Type B pancreatic cell (in vitro differentiated cells): ENCODE measurements at places on chromosomes 6 and 20. TPM values are rescaled to one million over a fixed set of nuclear protein-coding genes. Genes with fewer than 3 reads are reported as not detected.

The SLC26A8 gene
- 0.19 TPM in 1 of 2 replicates, not detected in the other for total RNA-seq

The PRSS16 gene
- 10.5 and 28.9 TPM in 2 replicates for total RNA-seq

The KHDC1L gene
- 0.75 TPM in 1 of 2 replicates, not detected in the other for total RNA-seq

The CST7 gene
- not detected in 2 replicates for total RNA-seq

The OPRM1 gene
- not detected in 2 replicates for total RNA-seq

DNA sequence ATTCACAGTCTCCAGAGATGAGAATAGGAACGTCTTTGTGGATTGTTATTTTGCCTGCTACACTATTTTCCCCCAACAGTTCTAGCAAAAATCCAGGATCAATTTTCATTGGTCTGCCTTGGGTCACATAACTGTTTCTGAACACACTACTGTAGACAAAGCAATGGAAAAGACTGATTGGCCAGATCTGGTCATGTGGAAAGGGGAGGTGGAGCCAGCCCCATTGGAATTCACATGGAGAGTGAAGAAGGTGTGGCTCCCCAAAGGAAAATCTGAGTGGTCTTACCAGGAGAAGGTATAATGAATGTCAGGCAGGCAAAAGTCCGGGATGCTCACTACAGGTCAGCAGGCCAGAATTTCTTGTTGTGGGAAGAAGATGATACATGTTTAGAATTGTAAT lies 9.5 kb upstream of the TP53RK start:
- no peaks in the 10 kb centered on the region for H3K36me3 ChIP-seq
- no peak overlapping the region for H3K4me3 ChIP-seq
- peaks cover 5% of the 10 kb centered on the region for H3K27me3 ChIP-seq
- H3K27ac ChIP-seq: no peak overlapping the region
- DNase-seq: no peak

DNA sequence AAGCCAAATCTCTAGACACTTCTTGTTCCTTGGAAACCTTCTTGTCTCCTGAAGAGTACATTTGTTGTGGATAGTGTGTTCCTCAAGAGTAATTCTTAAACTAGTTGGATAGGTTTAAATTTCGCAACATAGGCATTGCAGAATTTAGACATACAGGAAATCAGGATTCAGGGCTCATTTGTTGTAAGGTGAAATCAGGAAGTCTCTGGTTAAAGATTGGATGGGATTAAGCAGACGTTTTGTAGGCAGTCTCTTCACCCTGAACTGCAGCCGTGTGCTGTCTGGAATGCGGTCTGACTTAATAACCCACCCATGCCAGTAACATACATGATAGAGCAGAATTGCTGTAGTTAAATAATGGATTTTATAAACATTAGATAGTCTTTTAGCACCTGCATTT lies 21.7 kb downstream of the HIVEP1 start:
- H3K4me3 ChIP-seq: peak overlapping the region; percentile 15
- no peaks in the 10 kb centered on the region for H3K27me3 ChIP-seq
- H3K27ac ChIP-seq: peak overlapping the region; percentile 54
- peaks cover 40% of the 10 kb centered on the region for H3K36me3 ChIP-seq
- no peak for DNase-seq
- peaks cover 26% of the 10 kb centered on the region for H3K4me1 ChIP-seq

- H3K27me3 ChIP-seq: no peaks in the 10 kb centered on the region
- H3K27ac ChIP-seq: no peak overlapping the region
- no peak overlapping the region for H3K4me3 ChIP-seq
- DNase-seq: no peak
Observed at GRCh38 chr6:61809004-61809595, 476.9 kb downstream of the KHDRBS2 start.

GRCh38 chr20:52047811-52048764 lies 143.5 kb downstream of the ZFP64 start:
- peak overlapping the region; percentile 37 for H3K4me3 ChIP-seq
- no peak for DNase-seq
- peaks cover 16% of the 10 kb centered on the region for H3K4me1 ChIP-seq
- no peak overlapping the region for H3K27ac ChIP-seq
- no peaks in the 10 kb centered on the region for H3K36me3 ChIP-seq

DNA sequence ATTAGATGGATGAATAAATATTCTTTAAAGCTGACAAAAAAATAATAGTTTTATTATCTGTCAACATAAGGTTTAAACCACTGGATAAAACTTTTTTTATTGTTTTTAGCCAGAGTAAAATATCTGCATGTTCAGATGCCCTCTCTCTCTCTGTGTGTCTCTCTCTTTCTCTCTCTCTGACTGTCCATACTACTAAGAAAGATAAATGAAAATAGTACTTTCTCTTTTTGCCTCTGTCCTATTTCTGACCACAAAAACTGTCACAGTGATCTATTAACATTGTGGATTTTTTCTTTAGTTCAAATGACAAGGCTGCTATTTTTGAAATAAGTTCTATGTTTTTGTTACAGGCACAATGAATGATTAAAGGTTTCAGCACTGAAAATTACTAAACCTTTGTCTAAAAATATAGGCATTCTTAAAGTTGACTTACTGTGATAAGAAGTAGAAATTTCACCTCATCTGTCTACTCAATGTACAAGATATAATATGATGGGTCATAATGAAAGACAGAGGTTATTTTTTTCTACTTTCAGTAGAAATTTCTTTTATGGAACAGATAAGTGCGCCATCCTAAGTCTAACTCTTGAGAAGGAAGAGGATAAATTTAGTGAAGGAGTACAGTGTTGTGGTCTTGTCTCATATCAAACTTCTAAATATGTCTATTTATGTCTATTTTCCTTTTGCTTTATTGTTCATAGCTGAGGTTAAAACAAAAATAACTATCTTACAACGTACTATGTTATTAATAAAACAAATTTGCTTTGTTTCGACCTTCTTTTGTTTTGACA lies 341.9 kb upstream of the EYS start:
- DNase-seq: no peak
- H3K4me1 ChIP-seq: no peaks in the 10 kb centered on the region
- H3K27ac ChIP-seq: no peak overlapping the region
- no peak overlapping the region for H3K4me3 ChIP-seq
- H3K36me3 ChIP-seq: no peaks in the 10 kb centered on the region

GRCh38 chr6:167703781-167704180 lies 122.9 kb upstream of the AFDN start:
- no peak overlapping the region for H3K4me3 ChIP-seq
- no peak overlapping the region for H3K27ac ChIP-seq
- no peaks in the 10 kb centered on the region for H3K36me3 ChIP-seq
- peak; percentile 63 for DNase-seq

DNA sequence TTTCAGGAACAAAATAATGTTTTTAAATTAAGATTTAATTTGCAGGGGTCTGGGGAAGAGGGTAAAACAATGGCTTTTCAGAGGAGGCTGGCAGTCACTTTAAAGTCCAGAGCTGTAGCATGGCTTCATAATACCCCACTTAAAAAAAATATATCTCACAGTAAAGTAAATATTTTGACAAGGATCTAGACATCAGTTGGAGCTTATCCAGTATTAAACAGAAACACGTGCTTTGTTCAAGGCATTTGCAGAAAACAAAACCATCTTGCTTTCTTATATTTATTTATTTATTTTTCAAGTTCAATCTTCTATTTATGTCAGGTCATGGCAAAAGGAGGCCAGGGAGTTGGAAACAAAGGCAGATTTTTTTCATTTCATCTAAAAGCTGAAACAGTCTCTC lies 53.3 kb upstream of the PRL start:
- H3K27me3 ChIP-seq: no peaks in the 10 kb centered on the region
- no peak overlapping the region for H3K27ac ChIP-seq
- H3K36me3 ChIP-seq: peaks cover 5% of the 10 kb centered on the region
- H3K4me3 ChIP-seq: no peak overlapping the region
- peaks cover 43% of the 10 kb centered on the region for H3K4me1 ChIP-seq
- DNase-seq: no peak

- H3K4me3 ChIP-seq: no peak overlapping the region
- no peaks in the 10 kb centered on the region for H3K27me3 ChIP-seq
Observed at GRCh38 chr20:50412069-50412468, 98.1 kb upstream of the PTPN1 start.

DNA sequence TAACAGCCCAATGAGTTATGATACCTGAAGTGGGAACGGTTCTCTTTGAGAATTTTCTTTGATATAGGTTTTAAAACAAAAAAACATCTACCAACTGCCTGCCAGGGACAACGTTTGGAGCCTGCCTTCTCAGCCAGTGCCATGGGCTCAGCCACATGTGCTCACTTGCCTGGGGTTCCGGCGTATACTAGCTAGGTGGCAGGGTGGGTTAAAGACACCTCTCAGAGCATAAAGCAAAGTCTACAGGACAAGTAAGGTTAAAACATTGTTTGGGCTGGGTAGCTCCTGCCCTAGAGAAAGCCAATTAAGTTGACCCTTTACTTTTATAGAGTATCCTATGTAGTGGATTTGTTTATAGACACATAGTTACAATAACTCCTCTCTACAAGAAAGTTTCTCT lies 38.0 kb upstream of the SCGN start:
- H3K4me1 ChIP-seq: no peaks in the 10 kb centered on the region
- H3K27me3 ChIP-seq: no peaks in the 10 kb centered on the region
- H3K36me3 ChIP-seq: no peaks in the 10 kb centered on the region
- H3K4me3 ChIP-seq: no peak overlapping the region

DNA sequence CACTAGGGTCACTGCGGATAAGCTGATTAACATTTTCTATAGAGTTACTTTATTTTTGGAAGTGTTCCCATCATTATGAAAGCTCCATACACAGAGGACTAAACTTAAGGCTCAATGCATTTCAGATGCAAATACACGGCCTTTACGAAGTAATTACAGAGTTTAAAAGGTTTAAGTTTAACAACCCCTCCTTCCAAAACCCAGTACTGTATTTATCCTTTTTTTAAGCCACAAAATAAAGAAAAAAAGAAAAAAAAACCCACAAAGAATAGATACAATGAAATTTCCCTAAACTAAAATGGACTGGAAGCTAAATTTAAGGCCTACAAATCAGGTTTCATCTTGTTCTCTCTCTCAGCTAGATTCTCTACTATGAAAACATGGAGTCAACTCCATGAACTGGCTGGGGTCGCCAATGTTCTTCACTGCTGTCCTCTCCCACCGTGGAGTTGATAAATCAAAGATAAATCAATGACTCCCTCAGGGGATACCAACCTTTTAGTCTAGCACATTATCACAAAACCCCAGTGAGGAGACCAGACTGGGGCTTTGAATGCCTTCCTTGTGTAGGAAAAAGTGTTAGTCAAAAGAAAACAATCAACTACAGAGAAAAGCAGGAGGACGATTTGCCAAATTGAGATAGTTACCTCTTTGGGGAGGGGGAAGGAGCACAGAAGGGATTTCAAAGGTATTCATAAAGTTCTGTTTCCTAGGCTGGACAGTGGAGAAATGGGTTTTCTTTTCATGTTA lies 52.5 kb downstream of the TNFRSF21 start:
- H3K27ac ChIP-seq: no peak overlapping the region
- H3K36me3 ChIP-seq: peaks cover 40% of the 10 kb centered on the region
- no peak overlapping the region for H3K4me3 ChIP-seq
- no peak for DNase-seq
- H3K27me3 ChIP-seq: no peaks in the 10 kb centered on the region

GRCh38 chr6:14585689-14586088 lies 468.1 kb downstream of the CD83 start:
- no peak overlapping the region for H3K4me3 ChIP-seq
- no peak for DNase-seq
- H3K36me3 ChIP-seq: no peaks in the 10 kb centered on the region
- peaks cover 13% of the 10 kb centered on the region for H3K4me1 ChIP-seq

DNA sequence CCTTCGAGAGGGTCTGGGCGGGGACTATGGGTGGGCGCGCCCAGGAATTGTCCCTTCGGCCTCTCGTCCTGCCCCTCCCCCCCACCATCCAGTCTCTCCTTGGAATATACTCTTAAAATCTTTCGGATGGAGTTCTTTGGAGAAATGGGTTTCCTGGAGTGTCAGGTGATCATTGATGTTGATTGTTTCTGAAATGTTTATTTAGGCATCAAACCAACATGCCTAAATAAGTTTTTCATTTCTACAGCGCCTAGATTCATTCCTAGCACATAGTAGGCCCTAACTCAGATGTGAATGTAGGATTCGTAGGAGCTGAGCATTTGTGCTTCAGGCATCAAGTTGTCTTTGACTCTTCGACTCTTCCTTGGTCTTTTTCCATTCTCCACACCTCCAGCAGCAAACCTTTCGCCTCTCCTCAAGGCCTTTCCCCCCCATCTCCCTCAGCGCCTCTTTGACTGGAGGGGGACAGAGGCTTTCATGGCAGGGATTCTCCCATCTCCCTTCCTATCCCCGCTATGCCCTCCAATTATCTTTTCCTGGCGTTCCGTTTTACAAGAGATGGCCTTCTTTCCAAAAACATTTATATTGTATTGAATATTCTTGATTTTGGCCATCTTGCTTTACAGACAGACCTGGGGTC lies 610 bp downstream of the CASP8AP2 start:
- H3K4me1 ChIP-seq: peaks cover 9% of the 10 kb centered on the region
- peak overlapping the region; percentile 99 for H3K4me3 ChIP-seq
- no peaks in the 10 kb centered on the region for H3K27me3 ChIP-seq
- DNase-seq: no peak
